ENCODE measurements at places on chromosomes 7 and 10.

DNA sequence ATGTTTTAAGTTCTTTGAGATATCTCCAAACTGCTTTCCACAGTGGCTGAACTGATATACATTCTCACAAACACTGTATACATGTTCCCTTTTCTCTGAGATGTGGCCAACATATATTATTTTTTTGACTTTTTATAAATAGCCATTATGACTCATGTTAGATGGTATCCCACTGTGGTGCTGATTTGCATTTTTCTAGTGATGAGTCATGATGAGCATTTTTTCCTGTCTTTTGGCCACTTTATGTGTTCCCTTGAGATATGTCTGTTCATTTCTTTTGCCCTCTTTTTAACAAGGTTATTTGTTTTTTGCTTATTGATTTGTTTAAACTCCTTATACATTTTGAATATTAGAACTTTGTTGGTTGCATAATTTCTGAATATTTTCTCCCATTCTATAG lies 1055.1 kb downstream of the NXPH1 start:
- DNase-seq = no peak

- DNase-seq = no peak
Observed at GRCh38 chr7:40244226-40244625, 109.4 kb downstream of the SUGCT start.

DNA sequence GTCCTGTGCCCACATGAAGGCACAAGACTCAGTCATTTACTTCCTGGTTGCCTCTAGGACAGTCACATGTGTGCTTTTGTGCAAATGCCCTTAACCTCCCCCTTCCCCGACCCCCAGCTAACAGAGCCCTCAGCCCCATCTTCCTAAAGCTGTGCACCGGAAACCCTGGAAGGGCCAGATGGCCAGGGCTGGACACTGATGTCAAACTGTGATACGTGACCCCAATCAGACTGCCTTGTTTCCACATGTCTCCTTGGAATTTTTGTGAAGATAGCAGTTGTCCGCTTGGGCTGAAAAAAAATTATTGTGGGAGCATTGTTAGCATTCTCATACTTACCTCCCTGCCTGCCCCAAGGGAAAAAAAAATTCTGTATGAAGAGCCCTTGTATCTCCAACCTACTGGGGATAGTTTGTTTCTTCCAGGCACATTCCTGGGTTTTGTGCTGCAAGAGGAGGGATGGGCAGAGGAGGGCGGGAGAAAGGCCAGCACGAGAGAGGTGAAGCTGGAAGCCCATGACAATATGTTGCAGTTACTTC lies 17.0 kb upstream of the ADAM12 start:
- DNase-seq = no peak

DNA sequence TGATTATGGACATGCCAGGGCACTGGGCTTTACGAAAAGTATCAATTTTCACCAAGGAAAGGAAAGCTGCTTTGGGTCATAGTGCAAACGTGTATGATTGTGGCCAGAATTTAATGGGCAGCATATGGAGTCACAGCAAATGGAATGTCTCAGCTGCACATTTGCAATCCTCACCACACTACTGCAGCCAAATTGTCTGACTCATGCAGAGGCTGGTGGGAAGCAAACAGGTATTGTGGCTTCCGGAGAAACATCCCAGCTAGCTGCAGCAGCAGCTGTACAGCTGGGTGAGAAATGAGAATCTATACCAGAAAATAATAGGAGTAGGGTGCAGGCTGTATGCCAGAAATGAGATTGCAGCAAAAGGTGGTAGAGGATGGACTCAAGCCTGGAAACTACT lies 374.7 kb upstream of the VWC2 start:
- no peak for DNase-seq

DNA sequence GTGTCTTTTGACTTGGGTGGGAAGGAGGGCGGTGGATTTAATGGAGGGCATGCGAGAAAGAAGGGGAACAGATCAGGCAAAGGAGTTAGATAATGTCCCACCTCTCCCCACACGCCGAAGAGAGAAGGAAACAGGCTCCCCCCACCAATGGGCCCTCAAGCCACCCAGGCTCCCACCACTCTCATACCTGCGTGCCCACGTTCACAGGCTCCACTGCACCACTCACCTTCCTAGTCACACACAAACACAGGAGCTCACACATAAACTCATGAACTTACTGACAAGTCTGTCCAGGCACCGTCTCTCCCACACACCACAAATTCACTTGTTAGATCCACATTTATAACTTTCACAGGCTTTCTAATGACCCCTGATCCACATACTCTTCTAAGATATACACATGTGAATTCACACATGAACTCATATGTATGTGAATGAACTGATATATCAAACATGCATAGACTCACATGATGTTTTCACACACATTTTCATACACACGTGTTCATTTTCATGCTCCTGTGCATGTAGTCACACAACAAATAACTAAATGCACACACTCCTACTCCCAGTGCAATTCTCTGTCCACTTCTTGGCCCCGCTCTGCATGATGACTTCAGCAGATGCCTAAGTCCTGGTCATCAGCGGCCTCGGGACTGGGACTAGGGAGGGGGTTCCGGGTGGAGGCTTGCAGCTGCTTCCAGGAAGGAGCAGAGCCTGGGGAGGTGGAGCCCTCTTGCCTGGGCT lies 1.5 kb downstream of the LZTS2 start:
- DNase-seq = no peak

- DNase-seq = no peak
Observed at GRCh38 chr10:93771354-93771753, 13.6 kb downstream of the LGI1 start.

- DNase-seq = no peak
Observed at GRCh38 chr7:16754856-16755317, 1.3 kb downstream of the TSPAN13 start.

DNA sequence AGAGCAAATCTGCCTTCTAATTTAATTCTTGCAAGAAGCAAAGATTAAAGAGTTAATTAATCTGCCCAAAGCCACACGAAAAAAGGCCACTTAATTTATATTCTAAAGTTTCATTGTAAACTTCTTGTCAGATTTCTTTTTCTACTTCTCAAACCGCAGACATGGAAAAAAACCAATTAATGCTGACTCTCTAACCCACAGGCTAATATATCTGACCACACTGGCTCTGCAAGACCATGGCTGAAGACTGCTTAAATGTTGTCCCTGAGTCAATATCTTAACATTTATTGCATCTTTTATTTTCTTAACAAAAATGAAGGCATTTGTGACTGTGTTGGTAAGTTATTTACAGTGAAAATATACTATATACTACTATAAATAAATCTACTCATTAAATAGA lies 234.0 kb upstream of the SP8 start:
- DNase-seq = no peak

GRCh38 chr10:1638889-1639419 lies 98.4 kb downstream of the ADARB2 start:
- no peak for DNase-seq

- no peak for DNase-seq
Observed at GRCh38 chr7:138941545-138941944, 39.6 kb downstream of the KIAA1549 start.

DNA sequence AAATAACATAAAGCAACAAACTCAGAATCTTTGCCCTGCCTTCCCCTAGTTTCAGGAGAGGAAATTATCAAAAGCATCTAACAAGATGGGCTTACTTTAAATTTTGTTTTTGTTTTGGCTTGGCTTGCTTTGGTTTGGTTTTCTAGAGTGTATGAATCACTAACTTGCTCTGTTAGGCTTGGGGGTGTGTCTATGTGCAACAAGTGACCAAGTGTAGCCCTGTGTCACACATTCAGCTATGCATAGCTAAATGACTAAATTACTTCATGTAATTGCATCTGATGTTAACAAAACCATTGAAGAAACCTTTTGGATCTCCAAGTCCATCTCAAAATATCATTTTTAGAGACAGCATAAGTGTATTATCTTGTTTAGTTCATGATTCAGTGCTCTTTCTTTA lies 251.0 kb downstream of the TFEC start:
- no peak for DNase-seq

- DNase-seq = no peak
Observed at GRCh38 chr7:111103678-111104274, 12.8 kb downstream of the LRRN3 start.

- DNase-seq = no peak
Observed at GRCh38 chr7:43441231-43442130, 141.4 kb upstream of the STK17A start.

DNA sequence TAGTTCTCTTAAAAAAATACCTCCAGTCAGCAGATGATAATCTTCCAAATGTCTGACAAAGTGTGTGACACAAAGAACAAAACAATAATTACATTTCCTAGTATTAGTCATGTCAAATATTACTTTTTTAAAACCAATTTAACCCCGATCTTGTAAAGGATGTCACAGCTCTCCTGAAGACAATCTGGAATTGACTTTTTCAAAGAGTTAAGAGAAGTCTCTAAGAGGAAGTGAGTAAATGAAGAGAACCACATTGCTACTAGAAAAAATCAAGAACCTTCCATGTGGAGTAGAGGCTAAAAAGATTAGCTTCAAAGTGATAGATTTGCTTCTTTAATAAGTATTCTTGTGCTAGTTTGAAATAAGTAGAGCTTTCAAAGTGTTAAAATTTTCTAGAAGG lies 218.2 kb upstream of the IMMP2L start:
- no peak for DNase-seq

DNA sequence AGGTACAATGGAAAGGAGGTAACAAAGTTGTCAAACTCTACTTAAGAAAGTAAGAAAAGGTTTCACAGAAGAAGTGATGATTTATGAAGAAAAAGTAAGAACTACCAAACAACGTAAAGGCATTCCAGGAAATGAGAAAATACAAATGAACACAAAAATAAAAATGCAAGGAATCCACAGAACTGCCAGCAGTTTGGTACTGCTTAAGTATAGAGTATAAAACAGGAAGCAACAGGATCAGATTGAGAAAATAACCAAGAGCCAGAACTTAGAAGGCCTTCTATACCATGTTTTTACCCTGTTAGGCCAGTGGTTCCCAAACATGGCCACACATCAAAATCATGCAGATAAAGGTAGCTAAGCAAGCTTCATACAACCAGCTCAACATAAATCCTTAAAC lies 9.2 kb downstream of the NDUFA5 start:
- DNase-seq = no peak

GRCh38 chr10:35336084-35336831 lies at the start of gene CCNY:
CCNY (plus strand) TSS chr10:35336509; CDS start chr10:35337054, 545 bp downstream.
- peak; percentile 78 for DNase-seq

GRCh38 chr7:30162622-30163124 lies 27.9 kb downstream of the MTURN start:
- DNase-seq = no peak

DNA sequence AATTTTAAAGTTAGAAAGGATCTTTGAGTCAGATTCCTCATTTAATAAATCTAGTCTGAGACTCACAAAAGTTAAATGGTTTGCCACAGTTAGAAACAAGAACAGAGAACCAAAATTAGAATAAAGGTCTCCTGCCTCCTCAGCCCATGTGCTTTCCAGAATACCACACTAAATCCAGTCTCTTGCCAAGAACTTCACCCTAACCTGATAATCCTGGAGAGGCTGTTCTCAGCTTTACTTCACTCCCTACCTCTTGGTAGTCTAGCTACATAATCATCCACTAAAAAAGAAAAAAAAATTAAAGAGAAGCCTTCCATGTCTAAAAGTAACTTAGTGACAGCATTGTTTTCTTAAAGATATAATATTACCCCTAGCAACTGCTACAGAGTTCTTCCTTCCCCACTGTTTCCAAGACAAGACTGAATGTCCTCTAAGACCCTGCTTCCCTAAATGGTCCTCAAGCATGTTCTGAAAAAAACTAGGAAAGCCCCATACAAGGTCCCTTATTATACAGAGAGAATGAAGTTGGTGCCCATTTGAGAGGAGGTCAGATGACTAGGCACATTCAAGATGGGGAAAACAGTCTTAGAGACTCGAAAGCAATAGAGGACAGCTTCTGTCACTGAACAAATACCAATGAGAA lies 56.8 kb downstream of the ZNF438 start:
- DNase-seq = no peak

Measured in activated CD4-positive, alpha-beta T cell treated with anti-CD3 and anti-CD28 coated beads, Interleukin-2, amount 50 U/mL, for 4 hours (primary cell).